ENCODE measurements at places on chromosomes 1 and 21.

- no peak for DNase-seq
Observed at GRCh38 chr1:93076268-93076667, 2.8 kb upstream of the MTF2 start.

GRCh38 chr21:44065428-44065827 lies 41.8 kb upstream of the PWP2 start:
- no peak for DNase-seq

- no peak for DNase-seq
Observed at GRCh38 chr21:39053126-39053525, 130.1 kb downstream of the PSMG1 start.

DNA sequence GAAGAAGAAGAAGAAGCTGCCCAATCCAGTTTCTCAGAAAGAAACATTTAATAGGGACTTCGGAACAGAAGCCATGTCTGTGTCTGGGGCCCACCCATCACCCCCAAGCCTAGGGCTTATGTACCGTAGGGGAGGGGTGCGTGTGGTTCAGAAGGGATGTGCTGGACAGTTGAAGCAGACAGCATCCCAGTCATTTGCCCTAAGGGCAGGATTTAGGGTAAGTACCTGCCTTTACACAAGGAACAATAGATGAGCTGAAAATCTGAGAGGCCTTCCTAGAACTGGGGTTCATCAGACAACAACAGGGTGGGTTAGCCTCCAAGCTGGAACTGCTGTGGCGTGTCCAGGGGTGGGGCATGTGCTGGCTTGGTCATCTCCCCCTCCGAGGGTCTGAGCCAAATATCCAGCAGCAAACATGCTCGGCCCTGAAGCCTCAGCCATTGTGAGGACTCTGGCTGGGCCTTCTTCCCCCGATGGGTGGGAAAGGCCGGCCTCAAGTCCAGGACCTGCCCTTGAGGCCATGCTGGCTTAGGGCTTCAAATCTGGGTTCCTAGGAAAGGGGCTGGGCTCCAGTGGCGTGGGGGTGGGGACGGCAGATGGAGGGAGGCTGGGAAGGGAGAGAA lies 12.1 kb downstream of the CSTB start:
- no peak for DNase-seq

Data from liver (tissue), 10 donors.